Bladder microvascular endothelial cell (primary cell): ENCODE measurements at places on chromosomes 11 and 22. TPM values are rescaled to one million over a fixed set of nuclear protein-coding genes. Genes with fewer than 3 reads are reported as not detected.

Gene BIK
- total RNA-seq: 2.0 and 2.3 TPM in 2 replicates

Gene RAG2
- total RNA-seq: not detected in 2 replicates

Gene SLC29A2
- total RNA-seq: 0.16 and 1.3 TPM in 2 replicates

Gene FGF4
- total RNA-seq: not detected in 2 replicates

Gene MYOD1
- total RNA-seq: not detected in 2 replicates

Gene FANCF
- total RNA-seq: 7.2 and 7.3 TPM in 2 replicates

Gene NRXN2
- total RNA-seq: 0.49 TPM in 1 of 2 replicates, not detected in the other

Gene PGM2L1
- total RNA-seq: 14.4 and 47.4 TPM in 2 replicates

Gene LGALS12
- total RNA-seq: not detected in 2 replicates

Gene TMEM191C
- 0.63 and 1.9 TPM in 2 replicates for total RNA-seq

Gene SOX10
- not detected in 2 replicates for total RNA-seq

Gene HMOX1
- total RNA-seq: 61.9 and 85.6 TPM in 2 replicates

Gene IGLL1
- total RNA-seq: not detected in 2 replicates

Gene SNX19
- total RNA-seq: 27.2 and 77.1 TPM in 2 replicates

Gene TSKU
- total RNA-seq: 3.9 and 5.9 TPM in 2 replicates

Gene A4GALT
- 24.8 and 54.1 TPM in 2 replicates for total RNA-seq

Gene CSKMT
- 7.7 and 7.9 TPM in 2 replicates for total RNA-seq

Gene RASL10A
- 0.16 and 0.25 TPM in 2 replicates for total RNA-seq

Gene DEUP1
- not detected in 2 replicates for total RNA-seq

Gene CD3D
- total RNA-seq: not detected in 2 replicates

Gene FOLR2
- total RNA-seq: not detected in 2 replicates

Gene GSC2
- not detected in 2 replicates for total RNA-seq
